ENCODE measurements at places on chromosomes 4 and X.

GRCh38 chr4:8645753-8646124 is 53.2 kb downstream of the CPZ start:
- DNase-seq, result no peak

GRCh38 chr4:168884251-168885124 is 125.6 kb downstream of the CBR4 start:
- no peak for DNase-seq

DNA sequence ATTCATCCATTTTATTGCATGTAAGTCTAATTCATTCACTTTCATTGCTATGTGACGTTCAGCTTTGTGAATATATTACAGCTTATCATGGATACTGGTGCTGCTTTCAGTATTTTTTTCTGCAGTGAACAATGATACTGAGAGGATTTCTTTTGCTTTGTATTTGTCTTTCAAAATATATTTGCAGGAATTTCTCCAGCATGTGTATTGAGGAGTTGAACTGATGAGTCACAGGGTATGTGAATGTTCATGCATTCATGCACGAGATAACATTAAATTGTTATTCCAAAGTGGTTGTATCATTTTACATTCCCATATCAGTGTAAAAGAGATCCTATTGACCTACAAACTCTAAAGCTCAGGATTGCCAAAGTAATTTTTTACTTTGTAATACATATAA is 283.8 kb upstream of the ARSJ start:
- no peak for DNase-seq

- DNase-seq, result no peak
These were observed 33.5 kb downstream of the HTRA3 start for GRCh38 chr4:8303081-8303480.

GRCh38 chr4:108560616-108561015 is 59.8 kb upstream of the RPL34 start:
- no peak for DNase-seq

DNA sequence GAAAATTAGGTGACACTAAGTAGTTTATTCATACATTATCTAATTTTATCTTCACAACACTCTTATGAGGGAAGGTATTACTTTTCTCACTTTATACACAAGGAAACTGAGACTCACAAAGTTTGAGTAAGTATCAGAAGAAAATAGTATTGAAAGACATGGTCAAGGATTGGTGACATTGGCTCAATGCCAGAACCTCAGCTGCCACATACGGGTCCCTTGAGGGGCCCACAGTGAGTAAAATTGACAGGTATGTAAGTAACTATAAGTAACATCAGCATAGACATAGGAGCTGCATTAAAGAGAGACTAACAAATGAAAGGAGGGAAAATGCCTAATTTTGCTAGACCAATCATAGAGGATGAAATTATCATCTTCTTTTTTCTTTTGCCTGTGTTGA is 134.1 kb downstream of the COX18 start:
- no peak for DNase-seq

- DNase-seq, result no peak
These were observed 147.9 kb downstream of the DCHS2 start for GRCh38 chr4:154343651-154344050.

GRCh38 chr4:26687728-26688127 is 103.8 kb downstream of the TBC1D19 start:
- no peak for DNase-seq

DNA sequence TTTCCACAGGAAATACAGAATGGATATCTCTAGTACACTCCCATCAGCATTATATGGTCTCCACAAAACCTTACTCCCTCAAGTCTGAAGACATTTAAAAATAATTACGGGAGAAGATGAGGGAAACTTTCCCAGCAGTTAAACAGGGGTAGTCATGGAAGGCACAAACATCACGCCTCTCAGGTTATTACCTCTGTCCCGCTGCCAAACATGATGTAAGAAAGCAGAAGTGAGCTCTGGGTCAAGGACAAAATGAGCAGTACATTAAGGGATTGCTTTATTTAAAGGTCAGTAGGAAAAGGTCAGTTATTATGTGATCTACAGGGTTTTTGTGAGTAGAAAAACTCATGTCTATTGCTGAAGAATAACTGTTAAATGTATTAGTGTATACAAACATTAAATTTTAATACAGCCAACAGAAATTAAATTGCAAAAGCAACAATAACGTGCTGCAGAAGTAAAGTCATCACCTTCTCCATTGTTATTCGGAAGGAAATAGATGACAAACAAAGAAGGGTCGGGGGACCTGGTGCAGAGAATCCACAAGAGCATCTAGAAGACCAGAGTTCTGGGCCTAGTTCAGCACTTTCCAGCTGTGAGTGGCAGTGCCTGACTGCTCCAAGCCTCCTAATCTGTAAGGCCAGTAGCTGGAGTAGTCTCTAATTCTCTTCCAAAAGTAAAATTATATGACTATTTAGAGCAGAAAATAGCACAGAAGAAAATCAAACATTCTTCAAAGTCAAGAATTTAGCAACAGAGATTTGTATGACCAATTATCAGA is 171.2 kb downstream of the PPP3CA start:
- DNase-seq, result no peak

DNA sequence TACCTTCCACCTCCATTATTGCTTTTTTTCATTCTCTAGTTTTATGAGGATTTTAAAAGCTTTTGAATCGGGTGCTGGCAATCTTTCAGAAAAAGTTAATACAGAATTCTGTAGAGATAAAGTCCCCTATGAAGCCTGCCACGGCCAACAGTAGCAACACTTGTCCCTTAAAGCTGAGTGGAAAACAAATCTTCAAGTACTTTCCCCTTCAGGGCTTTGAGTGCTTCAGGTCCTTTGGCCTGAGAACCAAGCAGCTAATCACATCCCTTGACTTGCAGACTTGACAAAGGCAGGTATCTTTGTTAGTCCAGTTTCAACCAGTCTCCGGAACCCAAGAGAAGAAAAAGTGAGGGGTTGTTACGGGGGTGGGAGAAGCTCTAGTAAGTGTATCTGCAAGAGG is 144.4 kb downstream of the ATG4A start:
- DNase-seq, result no peak

DNA sequence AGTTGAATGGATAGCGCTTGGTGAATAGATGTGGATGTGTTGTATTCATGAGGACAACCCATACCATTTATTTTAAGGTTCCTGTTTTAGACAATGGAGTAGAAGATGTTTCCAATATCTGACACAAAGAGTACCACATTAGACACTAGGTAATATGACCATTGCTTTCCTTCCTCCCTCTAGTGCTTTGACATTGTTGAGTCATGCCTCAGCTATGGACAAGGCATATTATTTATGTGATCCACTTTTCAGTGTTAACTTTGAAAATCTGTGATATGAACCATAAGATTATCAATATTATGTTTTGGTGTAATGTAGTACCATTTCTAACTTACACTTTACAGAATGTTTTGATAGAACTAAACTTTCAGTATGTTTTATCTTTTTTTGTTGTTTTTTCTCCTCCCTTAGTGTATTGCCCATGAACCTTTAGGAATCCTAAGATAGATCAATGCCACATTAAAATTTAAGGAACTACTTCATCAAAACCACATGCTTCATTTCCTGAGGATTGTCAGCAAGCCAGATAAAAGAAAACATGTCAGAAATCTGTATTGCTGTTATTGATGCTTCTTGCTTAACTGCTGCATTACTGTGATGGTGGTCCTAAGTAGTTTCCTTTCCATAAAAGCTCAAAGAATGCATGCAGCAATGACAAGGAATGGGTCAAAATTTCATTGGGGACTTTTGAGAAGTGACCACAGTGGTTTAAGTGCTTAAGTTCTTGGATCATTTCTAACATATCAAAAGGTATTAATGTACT is 105.0 kb downstream of the PCDH7 start:
- DNase-seq, result no peak

DNA sequence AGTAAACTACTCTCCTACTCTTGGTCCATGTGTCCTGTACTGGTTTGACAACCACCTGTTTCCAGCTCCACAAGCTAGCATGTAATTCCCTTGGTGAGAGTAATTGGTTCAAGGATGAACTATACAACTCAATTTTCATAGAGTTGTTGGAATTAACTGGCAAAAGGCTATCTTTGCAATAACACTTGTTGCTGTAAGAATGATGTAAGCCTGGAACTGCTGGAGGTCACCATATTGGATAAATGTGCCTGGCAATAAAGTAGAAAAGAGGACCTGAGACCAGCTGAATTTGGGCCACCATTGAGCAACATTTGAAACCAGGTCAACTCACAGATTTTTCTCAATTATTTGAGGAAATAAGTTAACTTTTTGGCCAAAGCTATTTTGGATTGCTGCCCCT is 175.5 kb downstream of the CAMK2D start:
- DNase-seq, result no peak

GRCh38 chrX:39984191-39984956 is 113.4 kb downstream of the BCOR start:
- no peak for DNase-seq

DNA sequence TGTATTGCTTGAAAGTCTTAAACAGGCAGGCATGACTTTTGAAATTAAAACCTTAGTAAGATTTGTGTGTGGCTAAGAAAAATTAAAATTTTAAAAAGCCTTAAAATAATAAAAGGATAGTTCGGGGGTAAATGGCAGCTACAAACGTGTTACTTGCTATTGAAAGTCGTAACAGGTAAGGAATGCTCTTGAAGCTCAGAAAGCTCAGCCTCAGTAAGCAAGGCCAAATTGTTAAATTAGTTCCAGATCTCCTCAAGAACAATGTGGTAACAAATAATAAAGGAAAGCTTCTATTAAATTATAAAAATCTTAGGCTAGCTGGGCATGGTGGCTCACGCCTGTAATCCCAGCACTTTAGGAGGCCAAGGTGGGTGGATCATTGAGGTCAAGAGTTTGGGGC is 25.5 kb downstream of the PRMT9 start:
- DNase-seq, result no peak

DNA sequence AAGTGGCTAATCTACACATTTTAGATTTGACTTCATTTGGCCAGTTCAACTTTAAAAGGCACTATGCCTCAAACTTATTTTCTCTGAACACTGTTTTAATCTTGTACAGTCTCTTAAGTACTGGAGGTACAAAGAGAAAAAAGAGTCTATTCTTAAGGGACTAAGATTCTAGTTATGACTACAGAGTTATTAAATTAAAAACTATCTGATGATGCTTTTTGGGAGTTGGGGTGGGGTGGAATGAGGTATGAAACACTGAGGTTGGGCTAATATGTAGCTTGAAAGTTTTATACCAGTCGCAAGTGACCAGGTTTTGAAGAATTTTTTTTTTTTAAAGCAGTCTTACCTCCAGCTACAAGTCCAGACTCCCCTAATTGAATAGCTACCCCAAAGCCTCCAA is 17.7 kb upstream of the GPR34 start:
- DNase-seq, result no peak

GRCh38 chr4:183522821-183523220 is 18.0 kb downstream of the ING2 start:
- DNase-seq, result no peak

- no peak for DNase-seq
These were observed 50.8 kb upstream of the FBXW7 start for GRCh38 chr4:152586668-152587067.

GRCh38 chrX:103155201-103155600 is 59.7 kb upstream of the BEX4 start:
- no peak for DNase-seq

GRCh38 chr4:179353786-179354185 is 1911.5 kb upstream of the AGA start:
- no peak for DNase-seq

DNA sequence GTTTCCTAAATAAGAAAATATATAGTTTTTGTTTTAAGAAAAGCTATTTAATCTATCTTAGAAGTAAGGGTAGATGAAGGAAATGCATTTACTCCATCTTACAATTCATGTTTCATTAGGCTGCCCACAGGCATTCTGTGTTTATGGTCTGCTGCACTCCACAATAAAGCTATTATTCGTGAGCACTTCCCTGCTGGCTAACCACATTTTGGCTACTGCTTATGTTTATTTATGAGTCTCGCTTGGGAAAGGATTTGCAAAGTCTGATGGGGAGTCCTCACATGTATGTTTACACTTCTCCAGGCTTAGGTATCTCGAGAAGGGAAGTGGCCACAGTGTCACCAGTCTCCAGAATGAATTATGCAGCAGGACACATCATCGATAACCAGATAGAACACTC is 260.8 kb upstream of the VCX start:
- DNase-seq, result peak; percentile 67

DNA sequence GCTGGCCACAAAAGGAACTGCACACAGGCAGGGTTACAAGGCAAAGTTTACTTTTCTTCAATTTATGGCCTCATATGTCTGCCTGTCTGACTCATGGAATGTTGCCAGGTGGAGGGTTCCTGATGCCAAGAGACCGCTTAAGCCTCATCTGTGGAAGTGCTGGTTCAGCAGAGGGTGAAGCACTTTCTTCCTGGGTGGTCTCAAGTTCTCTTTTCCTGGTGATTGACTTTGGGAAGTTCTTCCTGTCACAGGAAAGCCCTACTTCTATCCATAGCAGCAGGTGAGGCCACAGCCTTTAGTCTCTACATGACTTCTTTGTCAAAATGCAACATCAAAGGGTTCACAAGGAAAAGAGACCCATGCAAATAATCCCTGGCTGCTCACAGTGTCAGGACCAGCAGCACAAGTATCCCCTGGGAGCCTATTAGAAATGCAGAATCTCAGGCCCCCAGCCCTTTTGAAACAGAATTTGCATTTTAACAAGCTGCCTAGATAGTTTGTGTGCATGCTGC is 81.4 kb upstream of the IGFBP7 start:
- DNase-seq, result peak; percentile 66

DNA sequence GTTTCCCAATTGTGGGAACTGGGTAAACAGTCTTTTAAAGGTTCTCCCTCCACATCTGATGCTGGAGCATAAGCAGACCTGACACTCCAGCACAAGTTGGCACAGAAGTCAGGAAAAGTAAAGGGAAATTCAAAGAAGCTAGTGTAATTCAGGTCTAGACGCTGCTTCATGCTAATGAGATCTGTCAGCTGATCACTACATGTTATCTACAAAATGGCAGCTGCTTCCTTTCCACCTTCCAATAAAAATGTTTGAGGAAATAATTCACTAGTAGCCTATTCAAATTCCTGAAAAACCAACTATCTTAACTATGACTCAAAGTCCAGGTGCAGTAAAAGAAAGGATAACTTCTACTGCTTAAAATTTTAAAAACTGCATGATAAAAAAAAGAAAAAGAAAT is 29.3 kb downstream of the DCAF8L2 start:
- no peak for DNase-seq
